ENCODE measurements at places on chromosomes 4 and X. TPM values are rescaled to one million over a fixed set of nuclear protein-coding genes. Genes with fewer than 3 reads are reported as not detected.

SSX4B gene
- not detected for total RNA-seq

- DNase-seq, result no peak
These were observed 75.5 kb downstream of the GALNT7 start for GRCh38 chr4:173243917-173244658.

SYP gene
- 7.6 TPM for total RNA-seq

DNA sequence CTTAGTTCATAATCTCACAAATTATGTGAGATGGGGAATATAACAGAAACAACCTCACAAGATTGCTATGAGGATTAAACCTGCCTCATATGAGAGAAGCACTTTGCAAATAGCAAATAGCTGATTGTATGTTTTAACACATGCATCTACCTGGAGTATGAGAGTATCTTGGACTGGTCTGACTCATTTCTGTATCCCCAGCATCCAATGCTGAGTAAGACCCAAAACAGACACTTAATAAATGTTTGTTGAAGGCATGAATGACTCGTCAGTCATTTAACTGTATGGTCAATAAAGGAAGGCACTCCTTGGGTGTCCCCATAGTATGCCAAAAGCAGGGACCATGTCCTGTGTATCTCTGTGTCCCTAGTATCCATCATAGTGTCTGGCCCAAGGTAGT lies 350.9 kb upstream of the F9 start:
- no peak for DNase-seq

DNA sequence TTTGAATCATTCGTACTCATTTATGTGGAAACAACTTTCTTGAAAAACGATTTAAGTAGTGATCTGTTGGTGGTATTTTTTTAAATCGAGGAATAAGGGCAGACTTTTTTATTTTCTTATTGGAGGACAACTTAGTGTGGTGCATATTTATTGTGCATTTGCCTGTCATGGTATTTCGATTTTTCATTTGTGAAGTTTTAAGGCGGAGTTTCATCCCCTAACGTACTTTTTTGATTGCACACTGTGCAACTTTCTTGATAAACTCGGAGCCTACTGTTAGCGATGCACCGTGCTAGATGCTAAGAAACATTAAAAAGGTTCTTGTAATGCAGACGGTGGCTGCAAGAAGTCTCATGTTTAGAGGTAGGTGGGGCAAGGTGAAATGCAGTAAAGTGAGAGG lies 1.4 kb downstream of the ZFX start:
- no peak for DNase-seq

DNA sequence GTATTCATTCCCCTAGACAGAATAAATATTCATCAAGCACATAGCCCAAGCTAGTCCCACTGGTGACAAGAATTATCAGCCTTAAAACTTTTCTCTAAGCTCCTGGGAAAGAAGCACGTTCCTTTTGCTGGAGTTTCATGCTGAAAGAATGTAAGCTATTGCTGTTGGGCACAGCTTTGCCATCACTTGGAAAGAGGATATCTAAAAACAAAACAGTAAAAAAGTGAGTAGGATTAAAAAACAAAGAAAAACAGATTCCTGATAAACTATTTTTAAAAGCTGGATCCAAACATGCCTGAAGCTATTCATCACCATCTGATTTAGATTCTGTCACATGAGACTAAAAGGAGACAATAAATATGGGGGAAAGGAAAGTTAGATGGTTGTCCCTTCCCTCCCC lies 176.8 kb downstream of the SCFD2 start:
- no peak for DNase-seq

DNA sequence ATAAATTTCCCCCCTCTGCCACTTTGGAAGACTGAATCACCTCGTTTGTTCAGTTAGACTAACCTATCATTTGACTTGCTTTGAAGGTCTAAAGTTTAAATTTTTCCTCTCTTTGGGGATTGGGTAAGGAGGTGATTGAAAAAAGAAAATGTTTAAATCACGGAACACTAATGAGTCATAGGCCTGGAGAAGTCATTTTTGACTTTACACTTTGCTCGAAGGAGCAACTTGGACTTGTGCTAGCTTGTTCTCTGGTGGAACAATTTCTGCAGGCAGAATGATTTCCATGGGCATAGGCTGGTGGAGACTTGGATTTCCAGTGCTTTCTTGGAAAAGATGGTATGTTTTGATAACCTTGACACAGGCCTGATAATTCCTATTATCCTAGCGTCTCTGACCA lies 10.5 kb upstream of the GLUD2 start:
- DNase-seq, result no peak

GRCh38 chrX:4850312-4850711 lies 1136.9 kb upstream of the PRKX start:
- DNase-seq, result no peak

EIF1AX gene
- 45.9 TPM for total RNA-seq

DNA sequence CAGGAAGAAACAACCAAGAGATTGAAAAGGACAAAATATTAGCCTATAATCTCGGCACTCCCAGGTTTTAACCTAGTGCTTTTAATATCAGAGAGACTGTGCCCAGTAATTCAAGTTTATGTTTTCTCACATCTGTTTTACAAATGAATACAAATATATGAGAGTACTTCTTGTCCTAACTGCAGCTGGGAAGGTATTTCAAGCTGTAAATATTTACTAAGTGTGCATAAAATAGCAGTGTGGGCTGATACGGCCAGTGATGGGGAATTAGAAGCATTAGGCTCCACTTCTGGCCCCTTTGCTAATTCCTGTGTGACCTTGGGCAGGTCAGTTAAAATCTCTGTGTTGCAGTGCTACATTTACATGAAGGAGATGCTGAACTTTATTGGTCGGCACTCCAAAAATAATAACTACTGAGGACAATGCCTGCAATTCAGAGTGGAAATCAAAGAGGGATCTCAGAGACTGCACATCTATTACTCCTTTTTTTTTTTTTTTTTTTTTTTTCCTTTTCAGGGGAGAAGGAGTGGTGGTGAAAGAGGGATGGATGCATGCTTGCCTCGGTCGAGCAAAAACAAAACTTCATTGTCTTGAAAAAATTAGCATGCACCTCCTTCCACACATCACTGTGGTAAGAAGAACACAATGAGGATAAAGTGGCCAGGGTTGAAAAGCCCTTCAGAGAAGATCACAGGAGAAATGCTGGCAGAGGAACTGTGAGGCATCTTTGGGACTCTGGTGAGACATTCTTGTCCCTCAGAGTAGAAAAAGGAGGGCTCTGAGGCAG lies 44.6 kb upstream of the LNX1 start:
- no peak for DNase-seq

All from transverse colon (tissue), 4 donors.